Left cardiac atrium (tissue), 4 donors: ENCODE measurements at places on chromosomes 12 and 14.

- DNase-seq = peak; percentile 88
Measured at GRCh38 chr14:23567186-23568020, at the start of gene AP1G2. TSS of gene AP1G2 (minus strand) at chr14:23567791. CDS start at chr14:23567314, 477 bp downstream.

DNA sequence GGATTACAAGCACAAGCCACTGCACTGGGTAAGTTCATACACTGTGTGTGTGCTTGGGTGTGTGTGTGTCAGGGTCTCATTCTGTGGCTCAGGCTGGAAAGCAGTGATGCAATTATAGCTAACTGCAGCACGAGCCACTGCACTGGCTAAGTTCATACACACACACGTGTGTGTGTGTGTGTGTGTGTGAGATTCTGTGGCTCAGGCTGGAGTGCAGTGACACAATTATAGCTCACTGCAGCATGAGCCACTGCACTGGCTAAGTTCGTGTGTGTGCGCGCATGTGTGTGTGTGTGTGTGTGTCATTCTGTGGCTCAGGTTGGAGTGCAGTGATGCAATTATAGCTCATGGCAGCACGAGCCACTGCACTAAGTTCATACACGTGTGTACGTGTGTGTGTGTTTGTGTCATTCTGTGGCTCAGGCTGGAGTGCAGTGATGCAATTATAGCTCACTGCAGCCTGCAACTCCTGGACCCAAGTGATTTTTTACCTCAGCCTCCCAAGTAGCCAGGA, 85.4 kb downstream of the HECTD1 start:
- DNase-seq = no peak

DNA sequence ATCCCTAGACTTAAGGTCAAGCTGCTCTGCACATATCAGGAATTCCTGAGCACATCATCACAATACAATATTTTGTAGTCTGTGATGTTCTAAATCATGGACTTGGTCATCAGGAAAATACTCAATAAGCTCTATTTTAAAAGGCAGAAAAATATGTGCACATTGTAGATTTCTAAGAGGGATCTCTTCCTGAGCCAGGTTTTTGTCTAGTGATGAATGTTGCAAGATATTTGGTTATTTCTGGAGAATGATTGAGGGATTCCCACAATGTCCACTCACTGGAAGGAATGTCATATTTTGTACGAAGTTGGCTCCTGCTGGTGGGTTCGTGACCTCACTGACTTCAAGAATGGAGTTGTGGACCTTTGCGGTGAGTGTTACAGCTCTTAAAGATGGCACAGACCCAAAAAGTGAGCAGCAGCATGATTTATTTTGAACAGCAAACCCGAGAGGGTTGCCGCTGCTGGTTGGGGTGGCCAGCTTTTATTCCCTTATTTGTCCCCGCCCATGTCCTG, 300.9 kb upstream of the DCN start:
- no peak for DNase-seq

DNA sequence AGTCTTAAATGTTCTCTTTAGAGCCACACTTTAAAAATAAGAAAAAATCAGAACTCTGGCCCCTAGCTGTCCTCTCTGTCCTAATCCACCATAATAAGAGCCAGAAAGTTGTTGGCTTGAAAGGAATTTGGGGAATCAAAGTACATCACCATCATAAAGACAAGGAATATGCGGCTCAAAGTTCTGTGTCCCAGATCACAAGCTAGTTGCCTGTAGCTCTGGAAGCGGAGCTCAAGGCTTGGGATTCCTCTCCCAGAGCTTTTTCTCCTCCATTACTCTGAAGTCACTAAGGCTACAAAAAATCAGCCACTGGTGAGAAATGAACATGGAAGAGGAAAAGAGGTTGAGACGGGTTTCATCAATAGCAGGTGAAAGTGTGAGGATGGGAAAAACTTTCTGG, 6.4 kb downstream of the DPF3 start:
- DNase-seq = no peak

- peak; percentile 90 for DNase-seq
Measured at GRCh38 chr12:120234643-120235368, 30.7 kb downstream of the PXN start.

DNA sequence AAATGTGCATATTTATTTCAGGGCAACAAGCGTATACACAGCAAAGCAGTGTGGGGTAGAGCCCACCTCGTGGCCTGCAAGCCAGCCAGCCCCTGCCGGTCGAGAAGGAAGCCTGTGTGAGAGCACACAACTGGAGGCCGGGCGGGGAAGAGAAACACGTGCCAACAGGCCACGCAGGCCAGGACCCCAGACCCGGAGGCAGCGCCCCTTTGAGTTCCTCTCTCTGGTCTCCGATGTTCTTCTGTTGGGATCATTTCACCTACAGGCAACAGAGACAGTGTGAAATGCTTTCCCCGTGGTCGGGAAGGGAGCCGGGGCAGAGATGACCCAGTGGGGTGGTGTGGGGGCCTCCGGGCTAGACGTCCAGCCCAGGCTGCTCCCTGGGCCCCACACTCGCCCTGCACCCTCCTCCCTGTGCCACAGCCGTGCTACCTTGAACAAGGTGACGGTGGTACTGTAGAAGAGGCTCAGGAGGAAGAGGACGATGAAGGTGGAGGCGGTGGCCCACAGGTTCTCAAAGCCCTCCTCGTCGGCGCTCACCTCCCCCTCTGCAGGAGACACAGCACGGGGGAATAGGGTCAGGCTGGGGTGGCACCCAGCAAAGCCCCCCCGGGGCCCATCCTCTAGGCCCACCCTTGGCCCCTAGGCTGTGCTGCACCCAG, 325.5 kb downstream of the TMEM121 start:
- no peak for DNase-seq

GRCh38 chr14:88007608-88008007, 2.7 kb downstream of the GPR65 start:
- no peak for DNase-seq
